Smooth muscle cell of trachea (primary cell): ENCODE measurements at places on chromosomes 1 and 21. TPM values are rescaled to one million over a fixed set of nuclear protein-coding genes. Genes with fewer than 3 reads are reported as not detected.

The GSTM5 gene
- total RNA-seq = 6.4 and 34.2 TPM in 2 replicates

The TNNI3K gene
- total RNA-seq = 1.7 and 1.8 TPM in 2 replicates

The GNAT2 gene
- total RNA-seq = 0.17 and 0.29 TPM in 2 replicates

The OR2T2 gene
- total RNA-seq = not detected in 2 replicates

The BARHL2 gene
- not detected in 2 replicates for total RNA-seq

The CRYZ gene
- total RNA-seq = 25.6 and 84.2 TPM in 2 replicates

The MTARC2 gene
- 6.1 and 14.2 TPM in 2 replicates for total RNA-seq

The UTS2 gene
- total RNA-seq = not detected in 2 replicates

The FAM78B gene
- total RNA-seq = 0.29 and 0.50 TPM in 2 replicates

The GBP2 gene
- total RNA-seq = 47.7 and 60.5 TPM in 2 replicates

The KIF17 gene
- 1.5 and 4.1 TPM in 2 replicates for total RNA-seq

The SPATA46 gene
- total RNA-seq = not detected in 2 replicates

The GBP6 gene
- total RNA-seq = under 0.01 and 0.15 TPM in 2 replicates

The LCE1C gene
- total RNA-seq = not detected in 2 replicates

The PYHIN1 gene
- total RNA-seq = not detected in 2 replicates

The CASQ2 gene
- total RNA-seq = under 0.01 TPM in 1 of 2 replicates, not detected in the other

The CFHR4 gene
- total RNA-seq = under 0.01 TPM in 1 of 2 replicates, not detected in the other

The ELAVL4 gene
- not detected in 2 replicates for total RNA-seq

The PRMT6 gene
- 16.7 and 17.5 TPM in 2 replicates for total RNA-seq

The SGIP1 gene
- 26.5 and 34.6 TPM in 2 replicates for total RNA-seq

The FCAMR gene
- total RNA-seq = not detected in 2 replicates

The TOR1AIP2 gene
- 98.0 and 98.6 TPM in 2 replicates for total RNA-seq

The ADCY10 gene
- total RNA-seq = under 0.01 and 0.15 TPM in 2 replicates

The ILDR2 gene
- under 0.01 and 0.17 TPM in 2 replicates for total RNA-seq

The PPM1J gene
- 1.3 and 1.5 TPM in 2 replicates for total RNA-seq

The SLFNL1 gene
- 0.66 and 0.73 TPM in 2 replicates for total RNA-seq

The NUCKS1 gene
- 67.0 and 140 TPM in 2 replicates for total RNA-seq

The LCE3D gene
- not detected in 2 replicates for total RNA-seq

The FAM89A gene
- total RNA-seq = 4.9 and 7.8 TPM in 2 replicates

The DMRTA2 gene
- total RNA-seq = 0.15 and 0.50 TPM in 2 replicates

The GPATCH3 gene
- 7.4 and 10.6 TPM in 2 replicates for total RNA-seq

The SPATA1 gene
- 0.44 and 1.3 TPM in 2 replicates for total RNA-seq

The FAM151A gene
- not detected in 2 replicates for total RNA-seq

The CELA3B gene
- total RNA-seq = not detected in 2 replicates

The PRR9 gene
- total RNA-seq = not detected in 2 replicates

The LYPD8 gene
- not detected in 2 replicates for total RNA-seq

The SPRR2E gene
- not detected in 2 replicates for total RNA-seq

The RGS8 gene
- total RNA-seq = under 0.01 TPM in 1 of 2 replicates, not detected in the other

The FCER1G gene
- 0.58 TPM in 1 of 2 replicates, not detected in the other for total RNA-seq

The PLPPR4 gene
- total RNA-seq = 1.9 and 3.3 TPM in 2 replicates

The CD48 gene
- not detected in 2 replicates for total RNA-seq

The SPATC1L gene
- 12.2 and 14.6 TPM in 2 replicates for total RNA-seq

The SLC2A5 gene
- 2.0 and 13.2 TPM in 2 replicates for total RNA-seq

The KCNJ15 gene
- 0.58 and 1.7 TPM in 2 replicates for total RNA-seq

The S100A5 gene
- not detected in 2 replicates for total RNA-seq

The KRTAP21-2 gene
- total RNA-seq = not detected in 2 replicates

The KIAA1614 gene
- 9.6 and 13.7 TPM in 2 replicates for total RNA-seq

The RBM34 gene
- 50.6 and 70.7 TPM in 2 replicates for total RNA-seq

The F11R gene
- 5.1 and 8.9 TPM in 2 replicates for total RNA-seq

The SLC1A7 gene
- total RNA-seq = 0.73 and 1.2 TPM in 2 replicates

The SPRR1A gene
- not detected in 2 replicates for total RNA-seq

The CCDC181 gene
- 0.50 and 1.0 TPM in 2 replicates for total RNA-seq

The CACNA1S gene
- total RNA-seq = not detected in 2 replicates

The TIAM1 gene
- 2.9 and 3.5 TPM in 2 replicates for total RNA-seq

The EDARADD gene
- total RNA-seq = under 0.01 TPM in 1 of 2 replicates, not detected in the other

The E2F2 gene
- total RNA-seq = 0.17 and 2.0 TPM in 2 replicates

The MPL gene
- not detected in 2 replicates for total RNA-seq

The LTN1 gene
- total RNA-seq = 23.7 and 35.9 TPM in 2 replicates

The C1orf56 gene
- 1.7 and 4.8 TPM in 2 replicates for total RNA-seq
